Stimulated activated CD8-positive, alpha-beta memory T cell treated with anti-CD3 and anti-CD28 coated beads, Interleukin-4, amount 100 ng/mL, for 1 hour (primary cell): ENCODE measurements at places on chromosomes 3 and 15.

DNA sequence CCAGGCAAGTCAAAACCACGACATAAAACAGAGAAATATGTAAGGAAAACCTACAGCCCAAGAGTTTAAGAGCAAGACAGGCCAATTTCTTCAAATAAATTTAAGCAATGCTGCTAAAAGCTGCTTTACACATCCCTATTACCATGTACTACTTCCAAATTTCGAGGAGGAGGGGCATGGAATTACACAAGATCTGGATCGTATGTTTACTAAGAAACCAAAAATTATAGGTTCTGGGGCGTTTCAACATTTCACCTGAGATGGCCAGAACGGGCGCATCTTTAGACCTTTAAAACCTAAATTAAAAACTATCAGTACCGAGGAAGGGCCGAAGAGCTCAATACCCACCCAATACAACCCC, 664 bp upstream of the NR2C2 start:
- DNase-seq = no peak

DNA sequence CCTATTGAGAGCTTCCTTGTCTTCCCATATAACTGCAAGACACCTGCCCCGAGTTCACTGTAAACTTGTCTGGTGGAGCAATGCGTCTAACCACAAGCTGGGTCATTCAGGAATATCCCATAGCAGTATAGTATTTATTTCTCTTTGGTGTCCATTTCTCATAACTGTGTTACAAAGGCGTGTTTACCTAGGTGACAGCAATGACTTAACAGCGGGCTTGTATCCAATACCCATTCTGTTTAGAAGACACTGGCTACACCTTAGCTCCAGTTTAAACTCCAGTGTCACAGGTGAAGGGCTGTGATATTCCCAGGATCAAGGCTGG, 24.3 kb downstream of the ATP10A start:
- DNase-seq = no peak

GRCh38 chr3:187943677-187944389, 198.6 kb upstream of the BCL6 start:
- DNase-seq = no peak

DNA sequence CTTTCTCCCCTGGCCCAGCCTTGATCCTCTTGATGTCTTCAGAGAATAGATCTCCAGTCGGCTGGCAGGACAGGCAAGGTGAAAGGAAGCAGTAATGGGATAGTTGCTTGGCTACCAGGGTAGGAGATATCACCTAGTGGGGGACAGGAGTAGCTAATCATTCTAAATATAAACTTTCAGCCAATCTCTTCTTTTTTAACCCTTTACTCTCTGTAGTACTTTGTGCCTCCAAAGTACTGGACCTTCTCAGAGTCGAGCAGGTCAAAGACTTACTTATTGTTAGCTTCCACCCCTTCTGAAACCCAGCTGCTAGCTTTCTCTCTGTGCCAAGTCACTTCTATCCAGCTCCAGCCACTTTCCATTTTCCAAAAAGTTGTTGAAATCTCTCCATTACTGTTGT, 43.4 kb upstream of the FILIP1L start:
- no peak for DNase-seq

GRCh38 chr3:190076601-190077394, 43.9 kb downstream of the P3H2 start:
- DNase-seq = no peak

GRCh38 chr3:128394033-128394432, 72.7 kb downstream of the DNAJB8 start:
- DNase-seq = no peak

- no peak for DNase-seq
These were observed 18.8 kb downstream of the ACKR4 start for GRCh38 chr3:132615881-132616280.

GRCh38 chr3:156518726-156519125, 36.2 kb downstream of the SSR3 start:
- no peak for DNase-seq

GRCh38 chr15:70213794-70214193, 116.1 kb upstream of the TLE3 start:
- DNase-seq = no peak

DNA sequence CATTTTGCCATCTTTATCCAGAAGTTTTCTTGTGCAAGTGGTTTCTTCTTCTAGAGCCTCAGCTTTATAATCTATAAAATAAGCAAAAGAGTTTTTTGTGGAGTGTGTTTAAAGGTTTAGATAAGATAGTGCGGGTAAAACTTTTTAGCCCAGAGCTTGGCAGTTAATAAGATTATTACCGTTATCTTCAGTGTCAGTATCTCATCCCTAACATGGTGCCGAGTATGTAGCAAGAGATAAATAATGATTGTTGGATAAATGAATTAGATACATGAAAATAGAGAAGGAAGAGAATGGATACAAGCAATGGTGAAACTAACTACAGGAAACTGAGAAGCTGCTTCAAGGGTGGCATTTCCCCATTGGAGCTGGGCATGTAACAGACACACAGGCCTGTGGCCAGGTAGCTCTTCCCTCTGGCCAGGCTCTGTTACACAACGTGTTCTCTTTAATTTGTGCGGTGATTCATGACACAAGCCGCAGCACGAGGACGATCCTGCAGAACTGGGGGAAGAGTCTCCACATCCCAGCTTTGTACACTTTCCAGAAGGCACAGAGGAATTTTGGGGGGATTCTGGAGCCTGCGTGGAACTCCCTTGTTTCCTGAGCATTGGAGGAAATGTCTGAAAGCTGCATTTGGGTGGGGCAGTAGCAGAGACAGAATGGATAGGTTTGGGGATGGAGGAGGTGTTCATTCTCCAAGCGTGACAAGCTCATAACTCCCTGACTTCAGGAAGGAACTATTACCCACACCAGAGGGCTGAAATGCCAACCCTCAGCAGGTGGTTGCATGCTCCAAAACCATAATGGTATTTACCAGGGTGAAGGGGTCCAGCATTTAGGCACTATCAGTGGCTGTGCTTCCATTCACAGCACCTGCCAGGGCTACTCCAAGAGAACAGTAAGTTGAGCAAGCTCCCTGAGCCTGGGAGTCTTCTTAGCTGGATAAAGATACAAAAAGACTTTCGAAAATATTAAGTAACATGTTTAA, 14.2 kb upstream of the ST6GAL1 start:
- no peak for DNase-seq

DNA sequence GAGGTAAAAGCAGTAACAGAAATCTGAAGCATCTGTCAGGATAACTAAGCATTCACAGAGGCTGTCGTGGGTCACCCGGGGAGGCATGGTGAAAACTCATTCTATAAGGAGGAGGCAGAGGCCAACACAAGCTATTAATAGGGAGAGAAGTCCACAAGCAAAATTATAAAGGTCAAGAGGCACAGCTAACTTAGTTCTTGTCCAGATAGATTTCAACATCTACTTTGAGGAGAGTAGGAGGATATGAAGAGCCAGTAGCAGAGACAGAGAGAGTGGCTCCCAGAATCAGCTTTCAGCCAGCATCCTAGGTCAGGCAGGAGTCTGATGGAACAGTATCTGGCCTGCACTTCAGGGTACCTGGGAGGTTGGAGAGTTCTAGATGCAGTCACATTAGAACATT, 95.3 kb downstream of the STAC start:
- DNase-seq = no peak

- no peak for DNase-seq
These were observed 152.9 kb upstream of the GOLIM4 start for GRCh38 chr3:168248383-168249204.

DNA sequence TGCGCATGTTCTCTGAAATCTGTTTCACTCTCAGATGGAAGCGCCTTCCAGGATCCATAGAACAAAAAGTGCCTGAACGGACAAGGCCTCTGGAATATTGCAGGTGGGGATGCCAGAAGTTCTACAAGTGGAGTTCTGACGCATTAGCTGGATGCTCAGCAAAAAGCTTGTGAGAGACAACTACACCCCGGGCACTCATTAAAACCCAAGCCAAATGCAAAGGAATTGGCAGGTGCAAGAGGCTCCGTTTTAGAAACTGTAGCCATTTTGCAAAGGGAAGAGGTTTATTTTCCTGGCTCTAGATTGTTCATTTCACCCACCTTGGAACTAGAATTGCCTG, 35.2 kb upstream of the SLC24A5 start:
- no peak for DNase-seq

DNA sequence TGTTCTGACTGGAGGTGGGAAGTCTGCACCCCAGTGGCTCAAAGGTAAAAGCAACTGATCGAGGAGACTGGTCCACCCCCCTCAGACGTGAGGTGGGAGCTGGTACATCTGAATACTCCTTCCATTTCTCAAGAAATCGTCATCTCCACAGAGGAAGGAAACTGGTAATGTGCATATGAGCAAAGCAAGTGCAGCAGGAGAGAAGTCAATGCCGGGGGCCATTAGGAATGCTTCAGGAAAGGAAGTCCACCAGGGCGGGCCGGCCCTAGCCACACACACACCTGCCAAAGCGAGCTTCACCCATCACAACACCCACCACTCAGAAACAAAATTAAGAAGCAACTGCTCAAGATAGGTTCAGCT, 8.5 kb downstream of the TBC1D2B start:
- no peak for DNase-seq

GRCh38 chr3:56878074-56878473, 76.3 kb upstream of the ARHGEF3 start:
- no peak for DNase-seq

- no peak for DNase-seq
These were observed 212.5 kb upstream of the GADL1 start for GRCh38 chr3:31106912-31107311.

DNA sequence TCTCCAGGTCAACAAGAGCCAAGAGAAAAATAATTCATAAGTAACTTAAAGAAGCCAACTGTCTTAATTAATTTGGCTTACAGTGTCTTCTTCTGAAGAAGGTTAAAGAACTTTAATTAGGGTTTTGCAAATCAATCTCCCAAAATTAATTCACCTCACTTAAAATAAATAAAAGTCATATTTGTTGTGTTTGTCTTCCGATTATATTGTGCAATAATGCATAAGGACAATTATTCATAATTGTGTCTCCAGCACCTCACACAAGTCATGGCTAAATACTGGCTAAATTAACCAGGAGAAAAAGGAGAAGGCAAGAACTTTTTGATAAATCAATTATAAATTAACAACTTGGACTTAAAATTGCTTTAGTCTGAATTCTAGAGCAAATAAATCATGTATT, 899.0 kb upstream of the NR2F2 start:
- no peak for DNase-seq

GRCh38 chr15:41698779-41699178, 38.6 kb downstream of the MGA start:
- no peak for DNase-seq

- no peak for DNase-seq
These were observed 89.4 kb upstream of the C3orf80 start for GRCh38 chr3:160135851-160136250.

GRCh38 chr3:58237941-58238681, 519 bp downstream of the ABHD6 start:
- peak; percentile 42 for DNase-seq

DNA sequence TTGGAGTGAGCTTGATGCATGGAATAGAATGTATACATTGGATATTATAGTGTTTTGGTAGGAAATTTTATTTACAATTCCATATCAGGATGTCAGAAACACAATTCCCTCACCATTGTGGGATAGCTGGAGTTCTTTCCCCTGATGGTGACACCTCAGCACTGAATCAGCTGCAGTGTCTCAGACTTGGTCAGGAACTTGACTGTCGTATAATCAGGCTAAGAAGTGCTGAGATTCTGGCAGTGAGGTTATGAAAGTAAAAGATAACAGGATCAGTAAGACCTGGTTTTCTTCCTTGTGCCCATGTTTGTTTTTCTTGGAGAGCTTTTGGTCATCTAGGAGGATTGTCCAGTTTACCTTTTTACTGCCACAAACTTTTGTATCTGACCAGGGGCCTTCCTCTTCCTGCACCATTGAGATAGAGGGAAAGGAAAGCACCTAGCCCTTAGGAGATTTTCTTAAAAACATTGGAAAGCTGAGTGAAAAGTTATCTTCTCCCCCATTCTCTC, 27.3 kb upstream of the ST3GAL6 start:
- no peak for DNase-seq

- no peak for DNase-seq
These were observed 29.3 kb downstream of the GRK7 start for GRCh38 chr3:141792495-141792894.

DNA sequence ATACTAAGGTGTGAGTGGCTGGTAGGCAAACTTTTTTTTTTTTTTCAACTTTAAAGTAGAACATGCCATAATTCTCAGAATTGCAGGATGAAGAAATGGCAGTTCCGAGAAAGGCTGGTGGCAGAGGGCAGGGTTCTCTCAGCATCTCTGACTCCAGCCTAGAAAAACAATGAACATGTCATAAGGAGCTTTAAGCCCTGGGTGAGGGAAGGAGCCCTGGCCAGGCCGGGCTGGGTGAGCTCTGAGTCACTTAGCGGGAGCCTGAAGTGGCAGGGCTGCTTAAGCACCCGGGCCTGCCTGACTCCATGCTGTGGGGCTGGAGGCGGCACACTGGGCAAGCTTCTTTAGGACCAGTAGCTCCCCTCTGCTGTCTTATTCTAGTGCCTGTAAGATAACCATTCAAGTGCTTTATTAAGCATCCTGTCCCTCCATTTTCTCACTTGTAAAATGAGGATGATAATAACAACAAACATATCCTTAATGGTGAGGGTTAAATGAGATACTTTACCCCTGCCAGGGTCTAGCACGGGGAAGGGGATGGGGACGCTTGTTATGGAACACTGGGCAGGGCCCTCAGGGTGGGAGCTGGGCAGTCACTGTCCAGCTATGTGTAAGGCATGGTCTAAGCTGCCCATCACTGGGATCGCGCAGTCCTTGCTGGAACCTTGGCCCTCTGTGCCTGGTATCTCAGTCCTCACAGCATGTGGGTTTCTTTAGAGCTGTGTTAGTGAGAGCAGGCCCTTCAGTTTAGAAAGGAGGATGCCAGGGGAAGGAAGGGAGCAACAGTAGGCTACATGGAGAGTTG, 18.4 kb downstream of the SMAD6 start:
- DNase-seq = no peak

- DNase-seq = no peak
These were observed 57.6 kb downstream of the GAP43 start for GRCh38 chr3:115680803-115681345.

DNA sequence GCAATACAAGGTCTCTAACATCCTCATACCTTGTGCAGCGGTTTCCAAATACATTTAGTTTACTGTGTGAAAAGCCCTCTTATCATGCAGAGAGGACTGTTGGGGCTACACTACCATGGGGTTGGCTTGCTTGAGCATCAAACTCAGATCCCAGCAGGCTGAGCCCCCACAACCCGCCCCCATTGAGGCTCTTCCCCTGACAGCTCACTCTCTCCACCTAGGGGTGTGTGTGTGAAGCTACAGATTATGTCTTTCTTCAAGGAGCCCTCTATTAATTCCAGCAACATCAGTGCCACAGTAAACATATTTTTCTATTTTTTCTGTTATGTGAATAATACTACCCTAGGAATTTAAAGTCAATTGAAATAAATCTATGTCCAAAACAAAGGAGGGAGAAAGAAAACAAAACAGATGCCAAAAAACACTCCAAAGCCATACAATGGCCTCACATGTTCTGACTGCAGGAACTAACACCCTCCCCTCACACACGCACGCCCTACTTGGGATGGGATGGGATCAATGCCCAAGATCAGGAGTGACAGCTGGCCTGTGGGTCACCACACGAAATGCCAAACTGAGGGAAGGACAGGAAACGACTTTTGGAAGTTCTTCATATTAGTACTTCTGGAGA, 14.7 kb downstream of the TM4SF4 start:
- no peak for DNase-seq
